ENCODE measurements at places on chromosomes 4 and X.

GRCh38 chrX:20459410-20460350 lies 193.0 kb upstream of the RPS6KA3 start:
- DNase-seq: no peak

GRCh38 chr4:96599752-96600151 lies 759.9 kb downstream of the PDHA2 start:
- no peak for DNase-seq

DNA sequence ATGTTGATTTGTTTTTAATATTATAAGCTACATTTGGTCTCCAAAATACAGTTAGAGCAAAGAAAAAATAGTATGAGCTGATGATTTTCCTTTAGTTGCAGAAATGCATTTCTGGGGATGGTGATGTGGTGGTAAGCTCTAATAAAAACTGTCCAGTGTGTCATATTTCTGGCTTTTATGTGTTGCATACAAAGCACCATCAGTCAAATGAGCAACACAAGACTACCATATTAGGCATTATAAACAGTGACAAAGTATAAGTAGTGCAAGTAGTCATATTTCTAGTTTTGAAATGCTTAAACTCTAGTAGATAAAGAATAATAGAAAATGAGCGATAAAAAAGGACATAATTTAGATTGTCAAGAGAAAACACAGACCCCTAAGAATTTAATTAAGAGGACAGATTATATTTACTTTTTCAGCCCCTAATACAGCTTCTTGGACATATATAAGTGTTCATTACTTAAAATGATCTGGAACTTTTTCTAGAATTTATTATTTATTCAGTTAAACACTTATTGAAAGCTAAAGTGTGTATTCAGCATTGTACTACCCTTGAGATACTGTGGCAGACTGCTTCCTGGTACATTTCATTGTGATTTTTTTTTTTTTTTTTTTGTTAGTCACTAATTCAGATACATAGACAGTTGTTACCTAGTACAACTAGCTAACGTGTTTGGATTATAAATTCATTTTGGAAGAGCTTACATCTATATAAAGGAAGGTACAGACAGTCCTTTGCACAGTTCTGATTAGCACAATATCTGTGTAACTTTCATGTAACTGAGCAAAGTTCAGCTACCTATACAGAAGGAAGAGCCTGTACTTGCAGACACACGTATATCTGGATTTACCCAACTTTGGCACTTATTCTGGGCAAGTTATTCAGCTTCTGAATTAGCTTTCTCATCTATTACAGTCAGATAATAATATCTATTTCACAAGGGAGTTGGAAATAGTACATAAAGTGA lies 22.3 kb downstream of the RAP1GDS1 start:
- no peak for DNase-seq

GRCh38 chrX:41317477-41318208 lies 16.3 kb upstream of the DDX3X start:
- no peak for DNase-seq

DNA sequence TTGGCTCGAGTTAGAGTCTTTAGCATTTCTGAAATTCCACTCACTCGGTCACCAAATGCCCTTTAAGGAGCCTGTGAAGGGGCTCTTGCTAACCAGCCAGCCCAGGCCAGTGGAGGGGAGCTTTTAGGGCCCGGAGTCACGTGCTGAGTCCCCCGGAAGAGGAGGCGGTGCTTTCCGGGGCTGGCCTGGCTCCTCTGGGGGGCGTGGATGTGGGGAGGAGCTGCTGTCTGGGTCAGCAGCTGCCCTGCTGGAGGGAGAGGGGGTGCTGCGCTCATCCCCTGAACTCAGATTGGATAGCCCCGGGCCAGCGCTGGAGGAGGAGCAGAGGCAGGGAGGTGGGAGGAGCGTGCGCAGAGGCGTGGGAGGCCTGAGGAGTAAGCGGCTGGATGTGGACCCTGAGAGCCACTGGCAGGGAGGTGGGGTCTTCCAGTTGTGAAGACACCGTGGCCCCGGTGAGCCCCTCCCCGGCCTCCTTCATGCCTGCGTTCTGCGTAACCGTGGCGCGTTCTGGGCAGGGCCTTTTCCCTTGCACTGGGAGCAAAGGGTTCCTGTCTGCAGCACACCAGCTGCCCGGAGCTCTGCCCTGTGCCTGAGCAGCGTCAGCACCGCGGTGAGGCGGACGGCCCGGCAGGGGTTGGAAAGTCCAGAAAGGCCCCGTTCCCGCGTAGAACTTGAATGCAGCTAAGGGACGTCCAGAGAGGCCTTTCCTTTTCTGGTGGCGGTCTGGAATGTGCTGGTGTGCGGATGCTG lies 19.7 kb downstream of the MAEA start:
- no peak for DNase-seq

GRCh38 chr4:8092282-8092681 lies 66.3 kb downstream of the ABLIM2 start:
- DNase-seq: no peak

DNA sequence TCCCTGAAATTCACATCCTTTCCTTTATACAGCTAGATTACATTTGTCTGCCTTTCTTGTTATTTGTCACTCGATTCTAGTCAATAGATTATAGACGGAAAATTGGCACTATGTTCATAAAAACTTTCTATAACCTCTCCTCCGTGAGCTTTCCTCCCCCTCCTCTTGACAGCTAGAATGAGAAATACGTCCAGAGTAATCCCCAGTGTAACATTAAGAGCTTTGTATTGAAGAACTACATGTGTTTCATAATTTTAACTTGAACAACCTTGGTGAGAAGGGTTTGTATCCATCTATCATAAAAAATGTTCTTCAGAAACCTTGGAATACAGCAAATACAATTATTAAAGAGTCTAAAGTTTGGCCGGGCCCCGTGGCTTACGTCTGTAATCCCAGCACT lies 1707.4 kb downstream of the PCDH7 start:
- DNase-seq: no peak

DNA sequence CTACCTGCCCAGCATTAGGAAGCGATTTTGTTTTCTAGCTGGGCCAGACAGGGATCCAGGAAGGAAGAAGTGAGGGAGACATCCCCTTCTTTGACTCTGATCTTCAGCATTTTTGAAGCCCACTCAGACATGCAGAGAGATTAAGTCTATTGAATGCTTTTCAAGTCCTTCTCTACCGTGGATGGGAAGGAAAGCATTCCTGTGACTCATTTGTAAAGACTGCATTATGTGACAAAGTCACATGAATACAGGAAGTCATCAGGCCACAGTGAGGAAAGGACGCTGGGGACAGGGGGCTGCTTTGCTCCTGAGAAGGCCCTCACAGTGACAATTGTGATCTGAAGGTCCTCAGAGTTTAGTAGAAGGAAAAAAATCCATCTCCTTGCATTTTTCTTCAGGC lies 67.4 kb upstream of the GBA3 start:
- DNase-seq: no peak

DNA sequence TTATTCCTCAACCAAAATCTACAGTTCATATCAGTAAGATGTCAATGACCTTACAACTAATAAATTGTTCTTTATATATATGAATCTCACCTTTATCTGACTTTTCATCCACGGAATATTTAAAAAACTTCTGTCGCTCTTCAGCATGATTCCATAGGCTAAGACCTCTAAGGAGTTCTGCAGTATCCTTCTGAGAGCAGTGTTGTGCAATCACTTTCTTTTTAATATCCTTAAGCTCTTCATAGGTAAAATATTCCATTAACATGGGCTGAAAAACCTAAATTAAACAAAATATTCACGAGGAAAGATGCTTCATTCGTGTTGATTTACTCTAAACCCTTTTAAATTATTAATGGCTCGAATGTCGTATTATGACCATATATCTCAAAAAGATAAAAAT lies 16.7 kb downstream of the FBXL5 start:
- no peak for DNase-seq

GRCh38 chr4:26157541-26157940 lies 163.3 kb upstream of the RBPJ start:
- DNase-seq: no peak

DNA sequence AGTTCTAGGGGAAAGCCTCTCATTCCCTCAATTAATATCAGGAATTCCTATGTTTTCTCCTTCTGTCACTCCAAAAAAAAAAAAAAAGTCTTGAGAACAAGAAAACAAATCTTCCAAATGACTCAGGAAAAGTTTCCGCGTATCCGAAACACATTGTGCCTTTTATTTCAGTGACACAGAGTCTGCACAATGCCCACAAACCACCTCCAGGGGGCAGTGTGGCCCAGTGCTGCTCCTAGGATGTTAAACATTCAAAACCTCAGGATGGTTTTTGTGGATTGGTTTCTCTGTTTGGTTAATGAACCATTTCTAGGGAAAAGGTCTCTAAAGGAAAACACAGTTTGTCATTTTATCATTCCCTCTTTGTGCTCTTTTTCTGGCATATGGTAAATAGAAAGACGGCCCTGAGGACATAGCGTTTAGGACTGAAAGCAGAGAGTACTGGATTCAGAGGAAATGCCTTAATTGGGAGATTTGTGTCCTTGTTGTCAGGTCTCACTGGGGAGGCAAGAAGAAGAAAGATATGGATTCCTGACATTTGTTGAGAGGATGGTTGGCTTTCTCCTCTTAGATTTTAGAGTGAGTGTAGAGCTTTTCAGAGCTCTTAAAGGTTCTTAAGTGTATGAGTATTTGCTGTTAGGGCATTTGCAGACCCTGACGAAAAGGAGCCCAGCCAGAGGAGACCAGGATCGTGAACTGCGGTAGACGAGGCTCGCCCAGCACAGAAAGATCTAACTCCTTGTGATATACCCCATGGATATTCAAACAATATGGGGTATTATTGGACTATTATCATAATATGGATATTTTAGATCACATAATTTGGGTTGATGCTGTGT lies 65.7 kb upstream of the MAP9 start:
- DNase-seq: peak; percentile 2

DNA sequence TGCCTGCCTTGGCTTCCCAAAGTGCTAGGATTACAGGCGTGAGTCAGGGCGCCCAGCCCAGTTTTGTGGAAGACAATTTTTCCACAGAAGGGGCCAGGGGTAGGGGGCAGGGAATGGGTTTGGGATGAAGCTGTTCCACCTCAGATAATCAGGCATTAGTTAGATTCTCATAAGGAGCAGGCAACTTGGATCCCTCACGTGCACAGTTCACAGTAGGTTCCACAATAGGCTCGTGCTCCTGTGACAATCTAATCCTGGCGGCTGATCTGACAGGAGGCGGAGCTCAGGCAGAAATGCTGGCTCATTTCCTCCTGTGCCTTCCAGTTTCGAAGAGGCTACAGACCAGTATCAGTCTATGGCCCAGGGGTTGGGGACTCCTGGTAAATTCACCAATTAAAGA lies 491.6 kb upstream of the AADAT start:
- DNase-seq: no peak

GRCh38 chr4:41525129-41525528 lies 12.8 kb upstream of the LIMCH1 start:
- no peak for DNase-seq

Data from NCI-H1092 (cell line).